T-helper 17 cell (primary cell): ENCODE measurements at places on chromosomes 7 and 10.

DNA sequence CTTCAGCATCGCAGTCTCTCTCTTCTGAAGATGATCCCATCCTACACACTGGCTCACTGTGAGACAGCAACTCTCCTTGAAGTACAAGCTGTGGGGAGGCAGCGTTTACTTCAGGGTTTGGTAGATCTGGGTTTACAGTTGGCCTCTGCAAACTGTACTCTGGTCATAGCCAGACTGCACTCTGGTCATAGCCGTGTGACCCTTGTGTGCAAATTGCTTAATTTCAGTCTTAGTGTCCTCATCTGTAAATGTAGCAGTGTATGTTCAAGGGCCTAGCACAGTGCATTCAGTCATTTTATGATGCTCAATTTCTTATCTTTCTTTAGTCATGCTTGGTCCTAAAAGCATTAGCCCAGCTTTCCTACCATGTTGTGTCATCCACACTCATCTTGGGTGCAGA, 188.2 kb downstream of the LRMDA start:
- DNase-seq = no peak

- no peak for DNase-seq
These were observed at the start of gene TMEM176B for GRCh38 chr7:150799741-150800580. Gene TMEM176B (minus strand): TSS chr7:150800364. CDS start chr7:150796569, 3,795 bp downstream.

GRCh38 chr10:24706479-24707118, 17.1 kb downstream of the ARHGAP21 start:
- DNase-seq = no peak

DNA sequence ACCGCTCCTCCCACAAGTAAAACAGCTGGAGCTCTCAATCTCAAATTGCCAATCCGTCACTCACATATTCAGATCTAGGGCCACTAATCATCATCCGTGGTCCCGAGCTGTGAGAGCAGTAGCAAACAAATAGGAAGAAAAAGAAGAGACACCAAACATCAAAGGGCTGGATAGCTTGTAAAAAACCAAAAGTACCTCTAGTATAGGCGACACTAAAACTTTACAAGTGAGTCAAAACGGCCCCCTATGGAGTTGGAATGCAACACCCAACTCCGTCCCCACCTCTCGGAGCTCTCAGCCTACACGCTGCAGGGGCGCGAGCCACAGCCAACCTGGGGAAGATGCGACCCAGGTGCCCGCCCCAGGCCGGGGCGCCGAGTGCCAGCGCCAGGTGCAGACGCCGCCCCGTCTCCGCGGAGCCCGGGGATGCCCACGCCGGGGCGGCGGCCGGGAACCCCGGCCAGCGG, 581 bp downstream of the FAM3C start:
- DNase-seq = peak; percentile 40
